ENCODE measurements at places on chromosomes 1 and 21.

GRCh38 chr21:31875496-31876015, 2.7 kb downstream of the HUNK start:
- DNase-seq, result no peak

DNA sequence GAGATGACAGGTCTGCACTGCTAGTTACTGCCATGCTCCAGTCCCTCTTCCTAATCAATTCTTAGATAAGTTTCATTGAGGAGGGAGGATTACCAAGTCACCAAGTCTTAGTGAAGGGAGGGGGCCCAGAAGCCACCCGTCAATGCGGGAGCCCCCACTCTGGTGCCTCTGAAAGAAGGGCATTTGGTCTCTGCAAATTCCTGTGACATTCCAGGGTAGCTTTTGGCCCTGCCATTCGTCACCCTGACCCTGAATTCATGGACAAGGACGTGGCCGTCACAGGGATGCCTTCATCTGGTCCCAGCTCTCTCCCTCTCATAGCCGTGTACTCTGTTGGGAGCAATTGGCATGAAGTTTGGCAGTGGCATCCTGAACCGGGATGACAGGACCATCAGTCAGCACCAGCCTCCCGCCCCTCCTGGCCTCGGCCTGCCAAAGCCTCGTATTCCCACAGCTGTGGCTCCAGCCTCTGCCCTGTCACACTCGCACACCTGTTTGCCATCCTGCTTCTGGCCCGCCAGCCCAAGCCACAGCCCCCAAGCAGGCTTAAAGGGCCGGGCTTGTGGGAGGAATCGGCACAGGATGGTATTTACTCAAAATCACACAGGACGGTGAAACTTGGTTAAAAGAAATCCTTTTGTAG, 150.7 kb downstream of the CLIC6 start:
- DNase-seq, result no peak

GRCh38 chr1:78427506-78427905, 63.3 kb upstream of the PTGFR start:
- DNase-seq, result no peak

GRCh38 chr1:86429122-86429725, 5.3 kb downstream of the CLCA2 start:
- no peak for DNase-seq

DNA sequence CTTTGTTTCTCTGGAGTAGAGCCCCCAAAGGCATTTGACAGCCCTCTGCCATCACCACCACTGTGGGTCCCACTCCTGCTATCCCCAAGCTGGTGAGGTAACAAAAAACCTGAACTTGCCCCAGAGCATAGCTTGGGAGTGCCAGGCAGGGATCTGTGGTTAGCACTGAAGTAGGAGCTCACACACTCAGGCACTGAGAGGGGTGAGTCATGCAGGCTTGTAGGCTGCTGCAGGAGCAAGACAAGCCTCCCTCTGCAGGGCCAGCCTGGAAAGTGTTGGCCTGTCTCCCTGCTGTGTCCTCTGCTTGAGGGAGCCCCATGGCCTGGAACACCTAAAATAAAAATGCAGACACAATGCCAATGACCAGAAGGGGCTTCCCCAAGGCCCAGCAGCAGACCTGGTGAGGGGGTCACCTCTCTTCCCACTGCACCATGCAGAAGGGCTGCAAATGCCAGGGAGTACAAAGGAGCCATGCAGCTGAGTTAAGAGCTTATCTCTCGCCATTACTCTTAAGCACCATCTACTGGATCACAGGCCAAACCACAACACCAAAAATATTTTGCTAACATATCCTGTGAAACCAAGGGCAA, 108.9 kb upstream of the POGK start:
- no peak for DNase-seq

- no peak for DNase-seq
These were observed 508 bp downstream of the RAVER2 start for GRCh38 chr1:64745181-64745985.

DNA sequence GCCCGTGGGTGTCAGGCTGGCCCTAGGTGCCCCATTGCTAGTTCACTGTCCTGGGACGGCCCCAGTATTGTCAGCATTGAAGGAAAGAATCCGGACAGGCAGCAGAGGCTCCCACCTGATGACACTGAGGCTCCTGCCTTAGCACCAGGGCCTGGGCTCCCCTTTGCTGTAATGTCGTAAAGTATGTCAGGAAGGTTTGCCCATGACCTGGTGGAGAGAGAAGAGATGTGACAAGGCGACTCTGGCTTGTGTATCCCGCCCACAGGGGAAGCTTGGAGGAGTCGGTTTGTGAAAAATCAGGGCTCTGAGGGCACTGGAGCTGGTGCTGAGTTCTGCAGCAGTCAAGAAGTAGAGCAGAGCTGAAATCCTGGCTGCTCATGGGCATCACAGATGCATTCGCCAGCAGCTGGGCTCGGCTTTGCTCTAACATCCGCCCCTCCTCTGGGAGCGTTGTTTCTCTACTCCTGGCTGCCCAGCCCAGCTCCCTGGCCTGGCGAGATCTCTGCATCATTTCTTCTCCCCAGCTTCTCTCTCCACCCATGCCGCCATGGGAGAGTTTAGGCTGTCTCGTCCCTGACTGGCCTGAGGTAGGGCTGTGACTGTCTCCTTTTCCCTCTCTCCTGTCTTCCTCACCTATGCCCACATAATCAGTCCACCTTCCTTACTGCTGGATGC, 74.1 kb downstream of the ADARB1 start:
- DNase-seq, result no peak

GRCh38 chr21:37263827-37264600, 3.1 kb downstream of the VPS26C start:
- no peak for DNase-seq

DNA sequence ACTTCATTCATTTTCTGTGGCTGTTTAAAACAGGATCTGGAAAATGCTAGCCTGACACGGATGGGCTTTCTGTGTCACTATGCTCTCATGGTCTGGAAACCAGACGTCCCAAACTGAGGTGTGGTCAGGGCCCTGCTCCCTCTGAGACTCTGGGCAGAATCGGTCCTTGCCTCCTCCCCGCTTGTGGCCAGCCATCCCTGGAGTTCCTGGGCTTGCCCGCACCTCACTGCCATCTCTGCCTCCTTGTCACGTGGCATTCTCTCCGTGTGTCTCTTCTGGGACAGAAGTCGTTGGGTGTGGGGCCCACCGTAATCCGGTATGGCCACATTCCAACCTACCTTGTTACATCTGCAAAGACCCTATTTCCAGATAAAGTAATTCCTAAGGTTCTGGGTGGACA, 10.1 kb upstream of the ACTRT2 start:
- no peak for DNase-seq

Measured in activated CD8-positive, alpha-beta memory T cell treated with anti-CD3 and anti-CD28 coated beads for 1 hour (primary cell).